ENCODE measurements at places on chromosomes 13 and 19. TPM values are rescaled to one million over a fixed set of nuclear protein-coding genes. Genes with fewer than 3 reads are reported as not detected.

DNA sequence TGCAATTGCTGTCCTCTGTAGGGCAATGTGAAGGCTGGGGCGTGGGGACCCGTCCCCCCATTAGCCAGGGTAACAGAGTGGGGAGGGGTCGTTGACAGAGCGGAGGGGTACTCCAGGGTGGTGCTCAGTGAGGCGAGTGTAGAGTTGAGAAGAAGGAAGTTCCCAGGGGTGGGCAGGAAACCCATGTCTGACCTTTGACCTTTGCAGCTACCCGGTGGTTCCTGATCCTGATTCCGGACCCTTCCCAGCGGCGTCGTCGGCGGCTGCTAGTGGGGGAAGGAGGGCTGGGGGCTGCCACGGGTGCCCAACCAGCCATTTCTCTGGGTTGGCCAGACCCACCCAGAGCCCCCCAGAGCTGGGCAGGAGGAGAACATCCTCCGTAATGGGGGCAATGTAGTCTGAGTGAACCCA is 2.1 kb upstream of the PLVAP start:
- DNase-seq = no peak

DNA sequence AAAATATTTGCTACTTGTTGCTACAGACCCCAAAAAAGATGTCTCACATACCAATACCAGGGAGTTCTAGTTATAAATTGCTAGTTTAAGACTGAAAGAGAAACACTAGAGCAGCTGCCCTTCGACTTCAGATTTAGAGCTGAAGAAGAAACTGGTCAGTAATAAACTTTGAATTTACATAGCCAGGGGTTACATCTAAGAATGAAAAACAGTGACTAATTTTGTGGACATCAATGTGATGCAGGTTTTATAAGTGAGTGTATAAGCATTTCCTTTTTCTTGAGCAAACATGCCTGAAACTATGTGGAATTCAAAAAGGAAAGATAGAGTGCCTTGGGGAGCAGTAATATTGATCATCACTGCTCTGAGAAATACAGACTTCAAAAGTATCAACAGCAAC is 724.9 kb upstream of the MIR17HG start:
- no peak for DNase-seq

GRCh38 chr19:52397310-52398080 is at the start of gene ZNF528:
ZNF528 (plus strand) TSS chr19:52397849; CDS start chr19:52402014, 4,165 bp downstream.
- peak; percentile 88 for DNase-seq

- no peak for DNase-seq
These were observed 359.2 kb downstream of the KCTD12 start for GRCh38 chr13:76527041-76527440.

DNA sequence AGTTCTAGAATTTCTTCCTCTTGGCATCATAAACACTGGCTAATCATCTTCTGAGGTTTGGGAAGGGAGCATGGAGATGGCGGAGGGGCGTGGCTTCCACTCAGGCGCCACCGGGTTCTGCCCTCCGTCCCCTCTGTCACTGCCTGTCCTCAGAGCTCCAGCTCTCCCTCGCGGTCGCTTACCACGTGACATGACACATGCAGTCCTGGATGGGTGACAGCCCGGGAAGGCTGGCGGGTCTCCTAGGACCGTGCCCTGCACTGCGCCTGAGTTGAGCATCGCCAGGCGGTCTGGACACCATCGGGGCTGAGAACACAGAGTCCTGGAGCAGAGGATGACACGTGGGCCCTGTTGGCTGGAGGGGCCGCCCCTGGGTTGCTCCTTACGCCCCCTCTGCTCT is 123.3 kb downstream of the RAB20 start:
- no peak for DNase-seq

- DNase-seq = no peak
These were observed 10.6 kb upstream of the PNMA8A start for GRCh38 chr19:46481947-46482346.

DNA sequence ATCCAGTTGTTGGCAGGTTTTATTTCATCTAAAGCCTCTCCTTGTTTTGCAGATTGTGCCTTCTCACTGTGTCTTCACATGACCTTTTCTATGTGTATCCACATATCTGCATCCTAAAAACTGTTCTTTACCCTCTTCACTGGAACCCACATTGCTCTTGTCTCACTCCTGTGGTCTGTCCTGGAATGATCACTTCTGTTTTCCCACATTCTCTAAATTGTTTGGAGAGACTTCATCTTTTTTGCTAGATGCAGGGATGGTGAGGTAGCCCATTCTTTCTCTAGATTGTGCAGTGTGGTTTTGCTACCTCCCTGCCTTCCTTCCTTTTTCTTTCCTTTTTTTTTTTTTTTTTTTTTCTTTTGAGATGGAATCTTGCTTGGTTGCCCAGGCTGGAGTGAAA is 608.6 kb upstream of the MIR17HG start:
- no peak for DNase-seq

GRCh38 chr13:77724092-77724491 is 26.6 kb downstream of the SLAIN1 start:
- no peak for DNase-seq

DNA sequence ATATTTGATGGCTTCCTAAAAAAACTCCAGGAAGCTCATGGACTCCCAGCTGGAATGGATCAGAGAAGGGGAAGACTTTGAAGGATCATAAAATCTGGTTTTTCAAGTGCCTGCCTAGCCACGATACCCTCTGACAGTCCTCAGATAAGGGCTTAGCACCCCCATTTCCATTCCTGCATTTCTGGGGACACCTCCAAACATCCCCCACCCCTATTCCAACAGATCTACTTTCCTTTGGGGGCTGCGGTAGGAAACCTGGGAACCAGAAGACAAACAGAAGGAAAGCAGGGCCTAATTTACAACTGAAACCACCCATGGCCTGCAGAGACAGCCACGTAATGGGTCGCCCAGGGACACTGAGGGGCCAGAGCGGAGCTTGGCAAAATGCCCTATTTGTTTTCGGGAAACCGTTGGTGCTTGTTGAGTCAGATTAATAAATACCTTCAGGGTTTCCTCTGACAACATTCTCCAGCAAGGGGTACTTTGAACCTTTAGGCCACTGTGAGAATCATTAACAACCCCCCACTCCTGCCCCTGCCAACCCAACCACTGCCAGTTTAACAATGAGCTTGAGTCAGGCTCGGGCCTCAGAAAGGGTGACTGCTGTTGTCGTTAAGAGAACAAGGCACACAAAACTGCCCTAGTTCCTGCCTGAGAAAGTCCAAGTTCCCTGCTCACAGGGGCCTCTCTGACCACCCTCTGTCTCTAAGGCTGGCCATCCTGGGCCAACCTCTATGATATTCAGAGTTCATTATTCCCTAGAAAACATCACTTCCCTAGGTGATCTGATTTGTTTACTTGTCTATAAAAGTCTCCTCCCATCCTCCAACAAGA is 23.5 kb downstream of the RHPN2 start:
- no peak for DNase-seq

DNA sequence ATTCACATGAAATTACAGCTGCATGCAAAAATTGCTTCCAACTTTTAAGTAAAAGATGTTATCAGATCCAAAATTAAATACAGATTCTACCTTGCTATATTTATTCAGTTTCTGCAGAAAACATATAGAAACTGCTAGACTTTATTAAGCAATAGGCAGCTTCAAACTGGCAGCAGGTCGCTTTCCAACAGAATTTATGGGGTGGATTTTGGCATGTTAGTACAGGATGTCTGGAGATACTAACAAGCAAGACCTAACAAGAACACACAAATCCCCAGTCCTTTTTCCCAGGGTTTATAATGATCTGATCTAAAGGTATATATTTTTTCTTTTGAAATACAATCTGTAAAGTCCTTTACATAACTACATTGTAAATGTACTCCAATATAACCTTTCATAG is 27.5 kb downstream of the TBC1D4 start:
- DNase-seq = no peak

- no peak for DNase-seq
These were observed 19.1 kb downstream of the CSNK1G2 start for GRCh38 chr19:1959928-1960589.

DNA sequence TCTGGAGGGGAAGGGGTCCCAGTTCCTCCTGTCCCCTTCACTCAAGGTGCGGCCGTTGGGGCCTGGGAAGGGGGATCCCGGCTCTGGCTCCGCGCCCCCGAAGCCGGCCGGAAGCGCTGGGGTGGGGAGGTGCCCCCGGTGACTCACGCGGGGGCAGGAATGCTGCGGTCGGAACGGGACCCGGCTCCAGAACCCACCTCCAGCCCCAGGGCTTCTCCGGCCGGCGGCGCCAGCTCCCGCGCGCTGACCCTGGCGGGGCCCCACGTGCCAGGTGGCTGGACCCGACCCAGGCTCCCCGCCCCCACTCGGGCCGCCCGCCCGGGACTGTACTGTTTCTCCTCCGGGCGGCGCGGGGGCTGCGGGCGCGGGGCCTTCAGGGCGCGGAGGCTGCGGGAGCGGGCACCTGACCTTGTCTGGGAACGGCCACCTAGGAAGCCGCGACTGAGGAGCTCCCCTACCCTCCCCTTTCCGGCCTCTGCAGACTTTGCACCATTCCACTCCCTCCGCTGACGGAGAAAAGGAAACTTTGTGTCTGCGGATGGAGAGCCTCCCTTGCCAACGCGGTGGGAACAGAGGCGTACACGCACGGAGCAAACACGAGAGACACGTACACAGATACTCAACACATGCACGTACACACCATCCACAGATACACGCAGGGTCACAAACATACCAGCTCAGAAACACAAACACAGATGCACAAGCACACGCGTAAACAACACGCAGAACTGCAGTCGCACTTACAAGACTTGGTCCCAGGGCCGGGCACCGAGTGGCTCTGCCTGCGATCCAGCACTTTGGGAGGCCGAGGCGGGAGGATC is 7.2 kb downstream of the AXL start:
- DNase-seq = peak; percentile 85

DNA sequence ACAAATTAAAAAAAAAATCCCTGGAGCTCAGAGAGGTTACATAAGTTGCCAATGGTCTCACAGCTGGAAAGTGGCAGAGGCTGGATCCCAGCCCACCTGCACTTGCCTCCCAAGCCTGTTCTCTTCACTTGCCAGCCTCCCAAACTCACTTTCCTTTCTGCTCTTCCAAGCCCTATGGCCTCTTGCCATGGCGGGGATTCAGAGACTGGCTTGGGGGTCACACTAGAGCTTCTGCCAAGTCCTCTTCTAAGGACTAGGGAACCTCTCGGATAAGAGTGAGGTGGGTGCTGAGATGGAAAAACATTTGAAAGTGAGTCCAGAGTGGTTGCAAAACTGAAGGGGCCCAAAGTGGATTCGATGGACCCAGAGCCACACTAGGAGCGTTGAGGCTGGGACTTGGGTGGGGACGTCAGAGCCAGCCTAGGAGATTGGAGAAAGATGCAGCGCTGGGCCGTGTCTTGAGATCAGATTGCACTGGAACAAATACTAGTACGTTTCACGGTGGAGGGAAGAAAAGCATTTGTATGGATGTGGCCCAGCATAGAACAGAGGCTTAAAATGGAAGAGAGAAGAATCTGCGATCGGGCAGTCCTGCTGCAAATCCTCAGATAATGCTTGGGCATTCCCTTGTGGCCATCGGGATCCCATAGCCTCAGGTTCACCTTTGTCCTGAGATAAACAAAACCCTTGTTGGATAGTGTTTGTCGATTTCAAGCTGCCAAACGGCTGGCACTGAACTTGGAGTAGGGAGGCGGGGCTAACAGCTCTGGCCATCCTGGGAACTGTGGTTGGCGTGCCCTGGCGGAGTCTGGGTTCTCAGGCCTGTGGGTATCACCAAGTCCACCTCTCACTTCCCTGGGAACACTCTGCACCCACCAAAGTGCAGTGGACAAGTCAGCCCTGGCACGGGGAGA is 84.8 kb downstream of the ING1 start:
- no peak for DNase-seq

DNA sequence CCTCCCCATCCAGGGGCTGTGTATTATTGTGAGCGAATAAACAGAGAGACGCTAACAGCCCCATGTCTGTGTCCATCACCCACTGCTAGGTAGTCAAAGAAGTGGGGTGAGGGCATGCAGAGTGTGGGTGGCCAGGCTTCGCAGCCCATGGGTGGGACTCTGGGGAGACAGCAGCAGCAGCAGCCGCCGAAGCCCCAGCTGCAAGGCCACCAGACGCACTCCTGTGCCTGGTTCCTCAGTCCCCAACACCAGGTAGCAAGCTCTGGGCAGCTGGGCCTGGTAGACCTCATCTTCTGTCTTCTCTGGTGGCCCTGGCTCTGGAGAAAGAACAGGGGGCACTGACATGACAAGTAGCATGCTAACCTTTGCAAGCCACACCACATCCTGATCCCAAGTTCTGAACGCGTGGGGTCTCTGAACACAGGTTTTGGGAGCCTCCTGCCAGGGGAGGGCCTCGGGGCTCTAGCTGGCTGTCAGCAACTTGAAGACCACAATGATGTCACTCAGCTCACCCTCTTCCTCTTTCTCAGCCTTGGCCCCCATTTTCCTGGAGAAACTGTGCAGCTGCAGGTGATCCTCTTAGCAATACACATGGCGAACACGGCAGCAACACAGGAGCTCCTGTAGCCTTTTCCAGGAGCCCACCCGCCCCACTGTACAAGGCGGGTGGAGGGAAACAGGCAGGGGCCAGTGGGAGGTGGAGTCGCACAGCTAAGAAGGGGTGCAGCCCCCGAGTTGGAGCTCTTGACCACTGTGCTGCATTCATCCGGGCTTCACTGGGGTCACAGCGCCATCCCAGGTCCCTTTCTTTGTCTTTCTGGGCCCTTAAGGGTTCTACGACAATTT is 5.8 kb downstream of the FUZ start:
- no peak for DNase-seq

DNA sequence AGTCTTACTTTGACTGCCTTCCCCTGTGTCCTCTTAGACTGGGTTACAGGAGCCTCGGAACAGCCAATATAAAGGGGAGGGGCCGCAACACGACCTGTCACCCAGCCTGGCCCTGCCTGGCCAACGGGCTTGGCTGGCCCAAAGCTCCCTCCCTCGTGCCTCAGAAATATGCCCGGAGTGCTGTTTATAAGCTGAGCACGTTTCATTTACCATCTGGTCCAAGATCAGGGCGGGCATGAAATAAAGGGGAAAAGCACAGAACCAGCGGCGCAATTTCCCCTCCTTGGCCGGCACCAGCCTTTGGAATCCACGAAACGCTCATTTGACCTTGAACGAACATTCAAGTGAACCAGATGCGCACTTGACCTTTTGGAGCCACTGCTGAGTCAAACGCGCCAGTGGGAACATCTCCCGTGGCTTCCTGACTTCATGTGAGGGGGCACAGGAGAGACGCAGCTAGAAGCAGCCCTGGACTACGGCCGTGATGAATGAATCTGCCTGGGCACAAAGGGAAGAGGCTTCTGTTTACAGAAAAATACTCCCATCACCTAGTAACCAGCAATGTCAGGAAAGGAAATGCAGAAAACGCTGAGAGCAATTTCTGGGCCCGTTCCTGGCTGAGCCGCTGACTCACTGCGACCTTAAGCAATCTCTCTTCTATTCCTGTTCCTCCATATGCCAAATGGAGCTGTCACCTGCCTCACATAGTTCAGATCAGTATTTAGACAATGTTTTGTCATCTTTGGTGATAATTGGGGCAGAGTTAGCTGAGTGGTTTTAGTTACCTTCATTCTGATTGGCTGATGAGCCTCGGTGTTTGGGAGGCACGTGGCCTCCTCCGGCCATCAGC is 53.3 kb downstream of the RFX2 start:
- DNase-seq = peak; percentile 65

GNG8 gene
- not detected for polyA plus RNA-seq

NAT14 gene
- 19.4 TPM for polyA plus RNA-seq

HSD11B1L gene
- 4.9 TPM for polyA plus RNA-seq

DLEU7 gene
- not detected for polyA plus RNA-seq

PSG3 gene
- polyA plus RNA-seq = 0.15 TPM

FLT3LG gene
- polyA plus RNA-seq = 3.7 TPM

CGB3 gene
- not detected for polyA plus RNA-seq

ATP12A gene
- not detected for polyA plus RNA-seq

Data from AG04450 (cell line).